AG10803 (cell line): ENCODE measurements at places on chromosomes 11 and 22.

DNA sequence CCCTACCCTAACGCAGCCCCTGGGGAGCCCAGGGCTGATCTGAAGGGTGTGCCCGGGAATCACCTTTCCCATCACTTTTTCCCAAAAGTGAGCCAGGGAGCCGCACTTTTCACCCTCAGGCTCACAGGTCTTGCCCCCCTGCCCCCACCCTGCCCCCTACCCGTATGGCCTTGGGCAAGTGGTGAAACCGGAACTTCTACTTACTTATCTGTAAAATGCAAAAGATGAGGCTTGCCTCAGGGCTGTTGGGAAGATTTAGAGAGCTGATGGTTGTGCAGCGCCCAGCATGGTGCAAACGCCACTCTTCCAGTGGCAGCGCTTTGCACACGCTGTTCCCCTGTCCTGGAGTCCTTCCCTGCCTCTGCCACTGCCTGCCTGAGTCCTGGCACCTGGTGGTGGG lies 8.0 kb downstream of the SYT12 start:
- DNase-seq: no peak

DNA sequence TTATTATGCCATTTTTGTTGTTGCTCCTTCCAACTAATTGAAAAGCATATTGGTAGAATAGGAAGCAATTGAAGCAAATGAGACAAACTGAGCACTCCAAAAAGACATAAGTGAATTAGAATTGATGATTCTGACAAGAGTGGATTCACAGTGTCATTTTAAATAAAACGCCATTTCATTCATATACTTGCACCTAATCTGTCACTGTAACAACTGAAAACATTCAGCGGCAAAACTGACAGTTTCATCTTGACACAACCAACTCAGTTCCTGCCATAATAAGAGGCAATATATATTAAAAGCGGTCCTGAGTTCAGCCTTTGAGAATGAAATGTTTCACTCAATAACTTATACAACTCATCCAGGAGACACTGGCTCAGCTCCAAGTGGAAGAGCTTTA lies 306.8 kb downstream of the CNTN5 start:
- DNase-seq: no peak

GRCh38 chr11:116070520-116070919 lies 566.3 kb upstream of the CADM1 start:
- DNase-seq: no peak

DNA sequence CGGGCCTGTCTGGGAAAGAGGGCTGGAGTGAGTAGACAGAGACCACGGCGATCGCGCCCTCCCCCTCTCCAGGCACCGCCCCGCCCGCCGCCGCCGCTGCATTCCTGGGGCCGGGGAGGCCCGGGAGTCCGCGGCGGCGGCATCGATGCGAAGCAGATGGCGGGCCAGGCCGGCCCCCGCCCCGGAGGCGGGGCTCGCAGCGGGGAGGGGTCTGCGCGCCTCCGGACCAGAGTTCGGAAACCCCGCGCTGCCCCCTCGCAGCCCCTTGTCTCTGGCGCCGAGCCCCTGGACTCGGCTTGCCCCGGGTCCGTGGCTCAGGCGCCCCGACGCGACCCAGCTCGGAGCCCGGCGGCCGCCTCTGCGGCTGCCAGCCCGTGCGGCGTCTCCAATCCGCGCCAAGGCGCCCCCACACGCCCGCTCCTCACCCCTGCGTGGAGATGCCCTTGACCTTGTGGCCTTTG lies 1.3 kb downstream of the SCARF2 start:
- DNase-seq: peak; percentile 57

DNA sequence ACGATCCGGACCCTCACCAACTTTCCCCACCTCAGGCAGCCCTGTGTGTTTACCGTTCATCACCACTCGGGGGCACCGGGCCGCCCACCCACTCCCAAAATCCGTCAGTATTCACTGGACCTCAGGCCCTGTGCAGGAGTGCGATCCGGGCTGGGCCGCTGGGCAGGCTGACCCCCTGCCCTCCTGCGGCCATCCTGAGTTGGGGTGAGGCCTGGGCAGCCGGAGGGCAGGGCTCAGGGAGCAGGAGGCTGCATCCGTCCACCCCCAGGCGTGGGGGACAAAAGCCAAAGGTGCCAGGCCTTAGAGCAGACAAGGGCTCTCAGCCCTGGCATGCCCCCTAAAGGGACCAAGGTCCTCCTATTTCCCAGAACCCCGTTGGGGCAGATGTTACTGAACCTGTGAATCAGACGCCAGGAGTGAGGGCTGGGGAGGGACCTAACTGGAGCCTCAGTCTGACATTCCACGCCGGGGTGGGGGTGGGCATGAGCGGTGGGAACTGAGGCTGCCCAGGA lies 16.8 kb upstream of the TMEM191C start:
- no peak for DNase-seq

- DNase-seq: no peak
Observed at GRCh38 chr11:30411383-30411782, 88.5 kb downstream of the ARL14EP start.

DNA sequence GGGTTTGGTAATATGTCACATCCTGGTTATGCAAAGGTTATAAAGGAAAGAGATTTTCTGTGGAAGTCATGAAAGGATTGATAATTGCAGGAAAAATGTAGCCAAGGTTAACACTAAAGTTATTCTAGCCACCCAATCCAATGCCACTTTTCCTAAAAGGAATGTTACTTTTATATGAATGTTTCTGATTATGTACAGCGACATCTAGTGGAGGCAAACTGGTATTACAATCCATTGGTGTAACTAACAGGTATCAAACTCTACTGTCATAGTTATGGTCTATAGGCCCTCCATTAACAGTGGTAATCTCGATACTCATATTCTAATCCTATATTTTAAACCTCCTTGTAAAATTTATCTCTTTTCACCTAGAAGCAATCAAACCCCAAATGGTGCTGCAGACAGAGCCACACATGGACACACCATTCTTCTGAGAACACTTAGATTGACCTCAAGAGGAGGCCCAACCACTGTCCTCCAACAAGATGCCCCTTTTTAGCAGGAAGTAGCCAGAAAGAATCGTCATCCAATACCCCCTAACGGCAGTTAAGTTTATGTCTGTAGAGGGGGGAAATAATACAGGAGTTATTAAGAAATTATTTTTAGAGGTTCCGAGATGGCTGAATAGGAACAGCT lies 74.9 kb upstream of the RAG2 start:
- DNase-seq: peak; percentile 52

GRCh38 chr11:80167766-80168165 lies 726.9 kb upstream of the TENM4 start:
- peak; percentile 49 for DNase-seq

DNA sequence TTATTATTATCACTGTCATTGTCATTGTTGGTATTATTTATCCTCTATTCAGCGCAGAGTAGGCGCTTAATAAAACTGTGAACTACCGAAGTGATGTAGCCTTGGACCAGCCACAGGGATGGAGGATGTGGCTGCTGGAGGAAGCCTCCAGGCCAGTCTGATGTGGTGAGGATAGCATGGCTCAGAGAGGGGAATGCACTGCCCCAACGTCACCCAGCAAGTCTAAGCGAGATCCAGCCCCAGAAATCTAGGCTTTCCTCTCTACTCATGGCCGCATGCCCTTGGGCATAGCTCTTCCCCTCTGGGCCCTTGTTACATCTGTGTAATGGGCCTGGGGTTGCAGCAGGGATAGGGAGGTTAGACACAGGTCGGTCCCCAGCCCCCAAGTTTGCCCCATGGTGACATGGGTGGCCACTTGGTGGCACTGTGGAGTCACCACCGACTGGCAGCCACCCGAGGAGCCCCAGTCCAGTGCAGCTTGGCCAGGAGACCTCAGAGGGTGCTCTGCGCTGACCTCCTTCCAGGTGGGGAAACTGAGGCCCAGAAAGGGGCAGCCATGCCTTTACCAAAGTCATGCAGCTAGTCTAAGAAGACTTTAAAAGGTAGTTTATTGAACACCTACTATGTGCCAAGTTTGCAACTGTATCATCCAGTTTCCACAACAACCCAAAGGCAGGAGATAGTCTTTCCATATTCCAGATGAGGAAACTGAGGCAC lies 395.7 kb downstream of the MN1 start:
- peak; percentile 49 for DNase-seq

- DNase-seq: no peak
Observed at GRCh38 chr11:727281-727701, 20.0 kb upstream of the TALDO1 start.

- DNase-seq: no peak
Observed at GRCh38 chr11:19208959-19209546, 7.3 kb upstream of the CSRP3 start.

GRCh38 chr11:79160791-79161403 lies 279.9 kb downstream of the TENM4 start:
- peak; percentile 55 for DNase-seq

- DNase-seq: no peak
Observed at GRCh38 chr22:49291169-49291568, 536.5 kb downstream of the BRD1 start.
